ENCODE measurements at places on chromosomes 4 and X.

DNA sequence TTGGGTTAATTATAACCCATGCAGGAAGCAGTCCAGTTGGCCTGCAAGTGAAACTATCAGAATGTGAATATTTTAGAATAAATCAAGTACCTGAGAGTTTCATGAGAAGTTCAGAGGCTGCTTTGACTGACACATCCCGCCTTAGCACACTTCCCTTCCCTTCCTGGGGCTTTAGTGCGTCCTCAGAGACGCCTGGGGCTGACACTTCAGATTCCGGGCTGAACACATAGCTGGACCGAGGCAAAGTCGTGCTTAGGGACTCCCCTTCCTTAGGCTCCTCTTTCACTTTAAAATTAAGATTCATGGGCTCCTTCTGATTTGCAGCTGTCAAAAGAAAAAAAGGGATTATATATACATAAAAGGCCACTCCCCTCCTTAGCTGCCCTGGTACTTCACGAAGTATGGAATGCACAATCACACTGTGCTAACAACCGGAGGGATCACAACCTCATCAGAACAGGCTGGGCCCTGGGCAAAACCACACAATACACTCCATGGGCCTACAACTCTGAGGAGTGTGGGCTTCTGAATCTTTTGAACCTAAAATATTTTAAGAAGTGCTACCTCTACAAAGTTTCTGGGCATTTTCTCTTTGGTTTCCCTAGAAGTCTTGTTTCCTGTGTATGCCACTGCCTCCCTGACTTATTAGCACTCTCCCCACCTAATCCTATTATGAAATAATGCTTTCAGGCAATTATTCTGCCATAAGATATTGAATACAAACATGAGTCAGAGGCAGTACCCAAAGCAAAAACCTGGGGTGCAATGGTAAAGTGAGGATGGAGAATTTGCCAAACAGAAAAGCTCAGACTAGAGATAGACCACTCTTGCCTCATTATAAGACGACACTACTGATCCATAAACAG, 68.2 kb downstream of the ZNF827 start:
- H3K36me3 ChIP-seq = no peaks in the 10 kb centered on the region
- no peak for DNase-seq
- no peaks in the 10 kb centered on the region for H3K4me1 ChIP-seq
- no peak overlapping the region for H3K4me3 ChIP-seq

- H3K36me3 ChIP-seq = no peaks in the 10 kb centered on the region
- H3K27me3 ChIP-seq = no peaks in the 10 kb centered on the region
- no peaks in the 10 kb centered on the region for H3K4me1 ChIP-seq
- H3K27ac ChIP-seq = no peak overlapping the region
- H3K4me3 ChIP-seq = no peak overlapping the region
- no peak for DNase-seq
These were observed 104.9 kb upstream of the TNIP3 start for GRCh38 chr4:121269001-121269400.

- H3K27ac ChIP-seq = peak overlapping the region; percentile 94
- H3K36me3 ChIP-seq = no peaks in the 10 kb centered on the region
- H3K4me1 ChIP-seq = peaks cover 28% of the 10 kb centered on the region
- peak; percentile 80 for DNase-seq
These were observed 6.7 kb upstream of the HSD17B10 start for GRCh38 chrX:53440621-53441517.

DNA sequence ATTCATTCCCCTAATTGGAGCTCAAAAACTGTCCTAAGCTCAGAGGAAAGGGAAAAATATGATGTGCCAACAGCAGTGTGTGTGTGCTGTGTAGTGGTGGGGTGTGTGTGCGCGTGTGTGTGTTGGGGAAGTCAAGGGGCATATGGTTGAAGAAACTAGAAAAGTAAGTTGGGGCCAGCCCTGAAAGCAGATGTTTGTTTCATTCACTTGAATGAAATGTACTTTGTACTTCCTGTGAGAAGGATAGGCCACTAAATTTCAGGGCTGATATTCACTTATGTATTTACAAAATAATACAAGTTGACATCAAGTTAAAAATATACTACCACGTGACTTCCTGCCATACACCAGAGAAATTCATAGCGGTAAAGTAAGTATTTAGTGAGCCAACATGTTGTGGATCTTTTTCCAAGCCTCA, 151.3 kb upstream of the JADE1 start:
- H3K27me3 ChIP-seq = no peaks in the 10 kb centered on the region
- DNase-seq = no peak
- no peaks in the 10 kb centered on the region for H3K4me1 ChIP-seq
- H3K4me3 ChIP-seq = no peak overlapping the region

GRCh38 chr4:6111354-6111960, 88.9 kb downstream of the JAKMIP1 start:
- H3K36me3 ChIP-seq = no peaks in the 10 kb centered on the region
- no peak overlapping the region for H3K27ac ChIP-seq
- no peaks in the 10 kb centered on the region for H3K4me1 ChIP-seq
- no peak overlapping the region for H3K4me3 ChIP-seq
- no peaks in the 10 kb centered on the region for H3K27me3 ChIP-seq
- no peak for DNase-seq

GRCh38 chrX:154468217-154468616, 10.1 kb downstream of the PLXNA3 start:
- H3K4me1 ChIP-seq = no peaks in the 10 kb centered on the region
- H3K36me3 ChIP-seq = no peaks in the 10 kb centered on the region
- no peak overlapping the region for H3K27ac ChIP-seq
- H3K4me3 ChIP-seq = no peak overlapping the region
- H3K27me3 ChIP-seq = no peaks in the 10 kb centered on the region
